Muscle of leg (tissue), 16 donors: ENCODE measurements at places on chromosomes 5 and 9.

- no peaks in the 10 kb centered on the region for H3K27me3 ChIP-seq
- H3K36me3 ChIP-seq: no peaks in the 10 kb centered on the region
- DNase-seq: no peak
- no peak overlapping the region for H3K4me3 ChIP-seq
Measured at GRCh38 chr9:4746278-4747030, 5.5 kb upstream of the AK3 start.

DNA sequence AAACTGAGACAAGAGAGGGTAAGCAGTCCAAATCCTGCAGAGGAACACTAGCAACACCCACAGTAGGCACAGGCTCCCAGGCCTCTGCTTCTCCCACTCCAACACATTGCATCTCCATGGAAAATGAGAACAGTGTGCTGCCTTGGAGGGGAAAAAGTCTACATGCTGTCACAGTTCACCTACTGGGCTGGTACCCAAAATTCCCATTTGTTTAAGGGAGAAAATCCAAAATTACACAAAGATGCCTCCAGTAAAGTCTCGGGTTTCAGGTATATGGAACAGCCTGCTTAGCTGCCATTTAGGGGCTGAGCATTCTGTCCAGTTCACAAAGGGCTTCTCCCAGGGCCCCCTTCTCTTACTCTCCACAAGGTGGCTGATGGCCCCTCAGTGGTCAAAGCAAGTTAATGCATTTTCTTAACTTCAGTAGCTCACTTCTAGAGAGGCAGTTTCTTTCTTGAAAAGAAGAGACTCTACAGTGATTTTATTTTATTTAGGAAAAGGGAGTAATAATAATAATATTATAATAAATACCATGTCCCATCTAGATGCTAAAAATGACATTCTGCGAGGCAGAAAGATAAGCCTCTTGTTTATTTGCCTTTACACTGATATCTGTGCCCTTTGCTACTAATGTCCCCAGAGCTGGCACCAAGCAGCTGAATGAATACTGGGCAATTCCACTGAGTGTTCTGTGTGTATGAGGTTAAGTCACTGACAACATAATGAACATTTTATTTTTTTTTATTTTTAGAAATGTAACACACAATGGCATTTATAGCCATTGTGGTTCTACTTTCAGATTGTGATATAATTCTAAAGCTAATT is 89.4 kb downstream of the RGS7BP start:
- no peaks in the 10 kb centered on the region for H3K36me3 ChIP-seq
- DNase-seq: peak; percentile 71
- no peaks in the 10 kb centered on the region for H3K27me3 ChIP-seq
- H3K27ac ChIP-seq: no peak overlapping the region

GRCh38 chr5:109164001-109164400 is 245.8 kb downstream of the PJA2 start:
- H3K4me3 ChIP-seq: no peak overlapping the region
- H3K27me3 ChIP-seq: no peaks in the 10 kb centered on the region
- no peak overlapping the region for H3K27ac ChIP-seq
- no peaks in the 10 kb centered on the region for H3K4me1 ChIP-seq
- no peaks in the 10 kb centered on the region for H3K36me3 ChIP-seq
- no peak for DNase-seq

DNA sequence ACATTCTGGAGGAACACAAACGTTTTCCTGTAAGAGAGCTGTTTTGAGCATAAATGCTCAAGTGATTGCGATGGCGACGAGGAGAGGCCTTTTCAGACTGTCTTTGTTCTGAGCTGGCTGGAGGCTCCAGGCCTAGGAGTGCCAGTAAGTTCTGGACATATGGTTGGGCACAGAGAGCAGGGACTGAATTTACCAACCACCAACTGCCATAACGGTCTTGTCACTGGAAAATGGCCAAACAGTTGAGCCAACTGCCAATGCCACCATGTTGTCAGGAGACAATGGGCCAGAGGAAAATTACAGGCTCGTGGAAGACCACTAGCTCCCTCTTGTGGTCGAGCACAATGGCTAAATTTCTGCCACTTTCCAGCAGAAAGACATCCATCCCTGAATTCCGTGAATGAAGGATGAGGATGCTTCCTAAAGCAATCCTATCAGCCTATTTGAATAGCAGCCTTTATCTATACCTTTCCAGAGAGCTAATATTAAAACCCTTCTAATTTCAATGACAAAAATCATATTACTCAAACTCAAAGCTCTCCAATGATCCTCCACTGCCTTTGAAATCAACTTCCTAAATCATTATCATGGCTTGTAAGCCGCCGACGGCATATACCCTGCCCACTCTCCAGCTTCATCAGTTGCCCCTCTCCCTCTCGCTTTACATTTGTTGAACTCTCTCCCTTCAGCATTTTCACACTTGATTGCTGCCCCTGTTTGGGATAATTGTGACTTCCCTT is 66.9 kb upstream of the GLIS3 start:
- H3K4me3 ChIP-seq: no peak overlapping the region
- no peaks in the 10 kb centered on the region for H3K36me3 ChIP-seq
- no peaks in the 10 kb centered on the region for H3K27me3 ChIP-seq
- DNase-seq: peak; percentile 4
- no peak overlapping the region for H3K27ac ChIP-seq

DNA sequence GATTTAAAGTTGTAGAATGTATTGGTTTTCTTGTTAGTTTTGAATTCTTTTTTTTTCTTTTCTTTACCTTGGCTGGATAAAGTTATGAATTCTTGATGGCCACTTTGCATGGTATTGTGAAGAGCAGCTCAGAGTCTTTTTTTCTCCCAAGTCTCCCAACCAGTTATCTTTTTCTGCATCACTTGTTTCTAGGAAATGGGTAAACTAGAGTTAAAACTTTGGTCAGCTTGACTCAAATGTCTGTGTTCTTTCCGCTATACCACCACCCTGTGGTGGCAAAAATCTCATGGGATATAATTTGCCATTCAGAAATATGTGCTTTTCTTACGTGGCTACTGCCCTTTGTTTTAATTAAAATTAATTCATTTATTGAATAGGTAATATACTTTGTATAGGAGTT is 113.2 kb downstream of the UNC13B start:
- no peak for DNase-seq
- no peak overlapping the region for H3K4me3 ChIP-seq
- H3K36me3 ChIP-seq: no peaks in the 10 kb centered on the region
- no peaks in the 10 kb centered on the region for H3K27me3 ChIP-seq
- no peak overlapping the region for H3K27ac ChIP-seq

GRCh38 chr9:98593354-98594253 is 115.1 kb downstream of the GABBR2 start:
- H3K27ac ChIP-seq: no peak overlapping the region
- H3K27me3 ChIP-seq: peaks cover 3% of the 10 kb centered on the region
- no peaks in the 10 kb centered on the region for H3K36me3 ChIP-seq
- no peaks in the 10 kb centered on the region for H3K4me1 ChIP-seq
- DNase-seq: no peak

DNA sequence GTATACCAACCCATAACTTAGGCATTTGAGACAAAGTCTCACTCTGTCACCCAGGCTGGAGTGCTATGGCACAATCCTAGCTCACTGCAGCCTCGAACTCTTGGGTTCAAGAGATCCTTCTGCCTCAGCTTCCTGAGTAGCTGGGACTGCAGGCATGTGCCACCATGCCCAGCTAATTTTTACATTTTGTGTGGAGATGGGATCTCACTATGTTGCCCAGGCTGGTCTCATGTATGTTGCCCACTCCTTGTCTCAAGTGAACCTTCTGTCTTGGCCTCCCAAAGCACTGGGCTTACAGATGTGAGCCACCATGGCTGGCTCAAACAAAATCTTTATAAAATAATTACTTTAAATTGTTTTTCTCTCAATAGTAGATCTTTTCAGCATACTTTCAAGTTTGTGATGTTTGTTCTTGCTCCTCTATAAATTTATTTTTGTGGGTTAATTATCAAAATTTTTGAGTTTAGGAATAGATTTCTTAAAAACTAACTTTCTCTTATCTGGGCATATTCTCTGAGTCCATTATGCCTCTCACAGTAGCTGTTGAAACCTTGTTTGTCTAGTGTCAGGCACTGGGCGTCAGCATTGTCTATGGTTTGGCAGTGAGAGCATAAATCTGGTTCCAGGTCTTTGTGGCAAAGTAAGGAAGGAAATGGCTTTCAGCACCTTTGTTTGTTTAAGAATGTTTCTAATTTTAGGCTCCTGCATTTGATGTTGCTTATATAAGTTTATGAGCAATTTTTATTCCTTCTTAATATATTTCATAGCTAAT is 38.7 kb downstream of the NLN start:
- H3K27me3 ChIP-seq: no peaks in the 10 kb centered on the region
- no peak overlapping the region for H3K27ac ChIP-seq
- no peaks in the 10 kb centered on the region for H3K4me1 ChIP-seq
- DNase-seq: peak; percentile 29
- H3K4me3 ChIP-seq: no peak overlapping the region

- no peaks in the 10 kb centered on the region for H3K27me3 ChIP-seq
- no peaks in the 10 kb centered on the region for H3K36me3 ChIP-seq
- H3K4me3 ChIP-seq: no peak overlapping the region
- DNase-seq: no peak
- H3K27ac ChIP-seq: no peak overlapping the region
Measured at GRCh38 chr5:147321569-147321968, 86.7 kb downstream of the STK32A start.

- H3K36me3 ChIP-seq: no peaks in the 10 kb centered on the region
- H3K4me3 ChIP-seq: no peak overlapping the region
- H3K27me3 ChIP-seq: no peaks in the 10 kb centered on the region
- H3K4me1 ChIP-seq: no peaks in the 10 kb centered on the region
Measured at GRCh38 chr5:108529381-108529780, 147.5 kb upstream of the FBXL17 start.

- no peaks in the 10 kb centered on the region for H3K36me3 ChIP-seq
- DNase-seq: peak; percentile 60
- H3K27ac ChIP-seq: no peak overlapping the region
- no peaks in the 10 kb centered on the region for H3K27me3 ChIP-seq
- peaks cover 4% of the 10 kb centered on the region for H3K4me1 ChIP-seq
- no peak overlapping the region for H3K4me3 ChIP-seq
Measured at GRCh38 chr5:164235300-164235891, 730.0 kb downstream of the MAT2B start.

GRCh38 chr5:113759505-113759904 is 246.0 kb downstream of the YTHDC2 start:
- no peak overlapping the region for H3K4me3 ChIP-seq
- H3K27ac ChIP-seq: no peak overlapping the region
- no peaks in the 10 kb centered on the region for H3K27me3 ChIP-seq
- H3K36me3 ChIP-seq: no peaks in the 10 kb centered on the region
- H3K4me1 ChIP-seq: no peaks in the 10 kb centered on the region

DNA sequence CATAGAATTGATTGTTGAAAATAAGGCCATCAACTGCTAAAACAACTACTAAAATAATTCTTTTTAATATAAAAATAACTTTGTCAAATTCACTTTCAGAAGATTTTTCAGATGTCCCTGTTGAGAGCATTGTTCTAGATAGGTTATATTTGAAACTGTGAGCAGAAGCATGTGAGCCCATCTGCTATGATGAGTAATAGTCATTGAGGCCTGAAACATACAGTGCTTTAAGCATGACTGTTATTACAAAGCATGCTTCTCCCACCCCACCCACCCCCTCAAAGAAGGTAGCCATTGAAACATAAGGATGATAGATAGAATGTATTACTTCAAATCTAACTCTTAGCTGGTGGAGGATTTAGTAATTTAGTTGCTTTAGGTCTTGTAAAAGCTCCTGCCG is 86.0 kb downstream of the UHRF2 start:
- H3K27ac ChIP-seq: no peak overlapping the region
- no peaks in the 10 kb centered on the region for H3K27me3 ChIP-seq
- H3K4me3 ChIP-seq: no peak overlapping the region
- H3K36me3 ChIP-seq: peaks cover 39% of the 10 kb centered on the region
- H3K4me1 ChIP-seq: no peaks in the 10 kb centered on the region
- no peak for DNase-seq

GRCh38 chr5:155303120-155303519 is 289.6 kb downstream of the KIF4B start:
- H3K27me3 ChIP-seq: no peaks in the 10 kb centered on the region
- H3K4me3 ChIP-seq: no peak overlapping the region
- no peaks in the 10 kb centered on the region for H3K36me3 ChIP-seq
- no peak for DNase-seq
- no peak overlapping the region for H3K27ac ChIP-seq

- no peak overlapping the region for H3K4me3 ChIP-seq
- no peaks in the 10 kb centered on the region for H3K4me1 ChIP-seq
- H3K27me3 ChIP-seq: peaks cover 4% of the 10 kb centered on the region
- no peaks in the 10 kb centered on the region for H3K36me3 ChIP-seq
- no peak overlapping the region for H3K27ac ChIP-seq
Measured at GRCh38 chr5:180873615-180874520, 12.8 kb upstream of the ZFP62 start.

DNA sequence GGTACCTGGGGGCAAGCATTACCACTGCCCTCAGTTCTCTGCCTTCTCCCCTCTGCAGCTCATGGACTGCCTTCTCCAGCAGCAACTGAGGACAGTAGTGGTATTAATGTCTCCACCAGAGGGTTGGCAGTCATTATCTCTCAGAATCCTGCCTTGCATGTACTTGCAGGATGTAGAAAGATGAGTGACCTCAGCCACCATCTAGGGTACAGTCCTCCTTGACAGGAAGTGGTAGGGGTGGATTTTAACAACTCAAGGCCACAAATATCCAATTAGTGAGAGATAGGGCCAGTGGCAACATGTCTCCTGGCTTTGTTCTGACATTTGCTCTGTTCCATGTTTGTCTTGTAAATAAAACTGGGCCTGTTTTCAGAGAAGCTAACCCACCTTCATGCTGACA is 47.2 kb downstream of the F2R start:
- DNase-seq: no peak
- H3K4me3 ChIP-seq: no peak overlapping the region
- H3K36me3 ChIP-seq: no peaks in the 10 kb centered on the region

- H3K4me3 ChIP-seq: no peak overlapping the region
- no peaks in the 10 kb centered on the region for H3K27me3 ChIP-seq
- H3K36me3 ChIP-seq: no peaks in the 10 kb centered on the region
Measured at GRCh38 chr9:134564431-134565170, 77.0 kb upstream of the COL5A1 start.

DNA sequence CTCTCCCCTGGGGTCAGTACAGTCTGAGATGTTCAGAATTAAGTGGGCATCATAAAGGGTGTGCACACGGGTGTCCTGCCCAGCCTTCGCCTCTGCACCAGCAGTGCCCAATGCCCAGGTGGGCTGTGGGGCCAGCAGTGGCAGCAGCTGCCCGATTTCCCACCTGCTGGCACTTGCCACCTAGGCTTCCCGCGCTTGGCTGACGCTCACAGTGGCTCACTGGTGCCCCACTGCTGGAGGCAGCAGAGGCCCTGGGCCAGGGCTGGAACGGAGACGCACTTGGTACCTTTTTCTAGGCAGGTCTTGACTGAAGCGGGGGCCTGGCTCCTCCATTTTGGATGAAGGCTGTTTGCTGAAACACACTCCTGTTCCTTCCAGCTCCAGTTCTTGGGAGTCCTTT is 17.0 kb downstream of the MRNIP start:
- H3K27ac ChIP-seq: no peak overlapping the region
- H3K4me1 ChIP-seq: no peaks in the 10 kb centered on the region
- H3K36me3 ChIP-seq: peaks cover 74% of the 10 kb centered on the region

- no peaks in the 10 kb centered on the region for H3K4me1 ChIP-seq
- no peaks in the 10 kb centered on the region for H3K27me3 ChIP-seq
- no peak for DNase-seq
- H3K27ac ChIP-seq: no peak overlapping the region
- H3K4me3 ChIP-seq: no peak overlapping the region
Measured at GRCh38 chr5:113163328-113163727, 186.7 kb downstream of the DCP2 start.
